ENCODE measurements at places on chromosomes 4 and X. TPM values are rescaled to one million over a fixed set of nuclear protein-coding genes. Genes with fewer than 3 reads are reported as not detected.

GRCh38 chrX:101219864-101220346 lies 319 bp downstream of the DRP2 start:
- no peak for DNase-seq

ASB9 gene
- 0.27 TPM for total RNA-seq

SLC49A3 gene
- 0.48 TPM for total RNA-seq

- DNase-seq: no peak
Observed at GRCh38 chr4:105911426-105911825, 16.2 kb downstream of the NPNT start.

- no peak for DNase-seq
Observed at GRCh38 chr4:159632031-159632430, 529.2 kb downstream of the RAPGEF2 start.

All from activated T-cell treated with anti-CD3 and anti-CD28 coated beads, Interleukin-2, amount 50 U/mL, for 4 hours (primary cell).